ENCODE measurements at places on chromosomes 4 and X.

- no peak for DNase-seq
Observed at GRCh38 chr4:157840034-157840433, 332.8 kb downstream of the GASK1B start.

- no peak for DNase-seq
Observed at GRCh38 chr4:189874591-189874990, 66.1 kb upstream of the FRG1 start.

DNA sequence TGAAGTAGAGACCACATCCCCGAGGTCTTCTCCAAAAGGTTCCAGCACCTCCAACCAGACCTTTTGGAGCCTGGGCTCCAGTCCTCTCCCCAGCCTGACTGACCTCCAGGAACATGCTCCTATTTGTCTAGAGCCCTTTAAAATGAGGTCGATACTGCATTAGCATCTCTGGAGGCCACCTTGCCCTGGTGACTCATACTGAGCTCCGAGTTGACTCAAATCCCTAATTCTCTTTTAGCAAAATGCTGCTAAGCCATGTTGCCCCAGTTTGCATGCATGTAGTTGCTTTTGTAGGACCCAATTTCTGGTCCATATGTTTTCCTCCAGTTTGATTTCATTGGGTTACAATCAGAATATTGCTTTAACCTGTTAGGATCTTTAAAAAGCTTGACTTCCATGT lies 43.5 kb upstream of the CITED1 start:
- no peak for DNase-seq

- DNase-seq: no peak
Observed at GRCh38 chr4:168486912-168487281, 6.6 kb upstream of the DDX60L start.

- DNase-seq: no peak
Observed at GRCh38 chrX:151789179-151789800, 54.7 kb downstream of the CNGA2 start.

DNA sequence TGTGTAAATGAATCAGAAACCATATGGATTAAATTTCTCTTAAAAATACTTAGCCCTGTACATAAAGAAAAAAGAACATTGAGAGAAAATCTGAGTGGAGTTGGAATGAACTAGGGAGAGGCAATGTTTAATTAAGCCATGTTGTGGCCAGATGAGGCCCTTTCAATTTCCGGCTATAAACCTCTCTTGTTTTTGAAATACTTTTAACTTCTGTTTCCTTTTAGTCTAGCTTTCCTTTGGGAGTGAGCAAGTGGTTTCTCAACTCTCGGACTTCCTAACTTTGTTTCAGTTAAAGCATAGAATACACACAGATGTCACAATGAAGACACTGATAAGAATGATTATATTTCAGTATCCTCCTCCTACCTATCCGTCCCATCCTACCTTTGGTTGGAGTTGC lies 197.2 kb downstream of the ARHGAP24 start:
- DNase-seq: no peak

DNA sequence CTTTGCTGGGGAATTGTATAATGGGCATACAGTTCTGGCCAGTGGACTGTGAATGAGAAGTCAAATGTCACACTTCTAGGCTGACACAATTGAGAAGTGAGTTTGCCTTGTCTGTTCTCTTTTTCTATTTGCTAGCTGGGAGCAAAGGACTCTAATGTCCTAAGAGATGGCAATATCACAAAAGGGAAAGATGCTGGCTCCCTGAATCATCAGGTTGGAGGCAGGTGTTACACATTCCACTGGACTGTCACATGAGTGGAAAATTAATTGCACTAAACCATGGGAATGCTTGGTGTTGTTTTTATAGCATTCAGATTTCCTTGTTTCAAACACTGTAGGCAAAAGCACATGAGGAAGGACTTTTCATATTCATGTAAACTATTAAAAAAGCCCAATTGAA lies 388.3 kb downstream of the ADAM29 start:
- DNase-seq: no peak

DNA sequence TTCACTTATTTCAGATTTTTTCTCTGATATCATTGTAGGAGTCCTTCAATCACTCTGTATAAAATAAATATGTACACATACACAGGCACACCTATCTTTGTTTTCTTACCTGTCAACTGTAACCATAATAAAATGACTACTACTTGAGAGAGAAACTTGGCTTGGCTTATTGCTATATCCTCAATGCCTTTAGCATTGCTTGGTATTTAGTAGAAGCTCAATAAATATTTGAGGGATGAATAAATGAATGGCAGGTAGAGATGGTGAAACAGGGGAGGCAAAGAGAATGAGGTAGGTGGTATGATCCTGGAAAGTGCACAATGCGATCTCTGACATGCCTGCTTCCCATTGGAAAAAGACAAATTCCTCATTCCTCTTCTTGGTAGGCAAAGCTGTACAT lies 21.8 kb upstream of the CXCL6 start:
- DNase-seq: no peak

- DNase-seq: no peak
Observed at GRCh38 chr4:84648863-84649647, 66.1 kb downstream of the CDS1 start.

All from T-cell (primary cell).